ENCODE measurements at places on chromosomes 11 and 22.

DNA sequence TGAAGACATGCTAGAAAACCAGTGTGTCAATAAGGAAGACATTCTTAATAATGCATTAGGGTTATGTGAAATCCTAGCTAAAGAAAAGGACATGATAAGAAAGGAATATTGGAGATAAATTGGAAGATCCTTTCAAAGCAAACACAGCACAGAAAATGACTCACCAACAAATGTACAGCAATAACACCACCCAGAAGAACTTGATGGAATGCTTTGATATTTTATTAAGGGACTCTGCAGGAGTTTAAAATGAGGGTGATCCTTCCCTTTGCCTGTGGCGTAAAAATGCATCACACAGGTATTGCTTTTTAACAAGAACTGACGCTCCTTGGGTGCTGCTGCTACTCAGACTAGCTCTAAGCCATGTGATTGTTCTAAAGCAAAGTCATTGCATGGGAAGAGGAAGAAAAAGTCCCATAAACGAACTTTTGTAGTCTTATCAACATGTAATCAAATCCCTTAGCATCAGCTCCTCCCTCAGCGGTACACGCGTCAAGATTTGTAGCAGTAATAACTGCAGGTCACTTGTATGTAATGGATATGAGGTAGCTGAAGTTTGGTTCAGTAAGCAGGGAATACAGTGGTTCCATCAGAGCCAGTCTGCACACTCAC is 48.4 kb upstream of the EED start:
- DNase-seq, result no peak

GRCh38 chr11:44852952-44853351 is 97.7 kb downstream of the TP53I11 start:
- no peak for DNase-seq

DNA sequence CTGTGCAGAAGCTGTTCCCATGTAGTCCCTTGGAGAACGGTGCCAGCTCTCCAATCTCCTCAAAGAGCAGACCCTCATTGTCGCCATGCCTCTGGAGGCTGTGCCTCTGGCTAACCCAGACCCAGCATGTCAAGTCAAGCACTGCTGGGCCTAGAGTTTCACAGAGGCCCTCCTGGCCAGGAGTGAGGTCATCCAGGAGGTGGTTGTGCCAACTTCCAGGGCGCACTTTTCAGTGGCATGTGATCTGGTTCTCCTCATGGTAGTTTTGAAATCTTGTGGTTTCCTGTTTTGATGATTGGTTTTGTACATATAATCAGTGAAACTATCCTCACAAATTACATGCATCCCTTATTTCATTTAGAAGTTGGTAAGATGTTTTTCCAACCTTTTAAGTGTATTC is 78.9 kb downstream of the PPFIBP2 start:
- no peak for DNase-seq

GRCh38 chr11:106482917-106483785 is 405.7 kb downstream of the AASDHPPT start:
- DNase-seq, result no peak

- DNase-seq, result no peak
Measured at GRCh38 chr11:20022363-20023081, 137.8 kb downstream of the DBX1 start.

DNA sequence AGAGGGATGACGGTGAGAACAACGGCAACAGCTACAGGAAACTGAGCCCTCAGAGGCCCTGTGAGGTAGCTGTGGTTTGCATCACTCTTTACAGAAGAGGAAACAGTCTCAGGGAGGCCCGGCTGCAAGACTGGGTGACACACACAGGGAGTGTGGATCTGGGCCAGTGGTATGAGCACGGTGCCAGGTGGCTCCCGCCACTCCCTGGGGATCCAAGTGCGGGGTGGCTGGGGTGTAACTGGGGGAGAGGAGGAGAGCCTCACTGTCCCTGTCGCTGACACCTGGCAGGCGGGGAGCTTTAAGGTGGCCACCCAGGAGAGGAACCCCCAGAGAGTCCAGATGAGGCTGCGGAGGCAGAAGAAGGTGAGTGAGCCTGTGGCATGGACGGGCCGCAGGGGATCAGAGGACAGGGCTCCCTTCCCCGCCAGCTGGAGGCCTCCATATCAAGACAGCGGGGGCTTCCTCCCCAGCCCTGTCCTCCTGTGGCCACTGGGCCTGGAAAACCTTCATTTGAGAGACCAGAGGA is 5.6 kb downstream of the RGL4 start:
- DNase-seq, result no peak

GRCh38 chr11:69893631-69894030 is 74.4 kb upstream of the FGF3 start:
- DNase-seq, result no peak

GRCh38 chr11:81224396-81224795 is 1509.3 kb downstream of the FAM181B start:
- DNase-seq, result no peak

DNA sequence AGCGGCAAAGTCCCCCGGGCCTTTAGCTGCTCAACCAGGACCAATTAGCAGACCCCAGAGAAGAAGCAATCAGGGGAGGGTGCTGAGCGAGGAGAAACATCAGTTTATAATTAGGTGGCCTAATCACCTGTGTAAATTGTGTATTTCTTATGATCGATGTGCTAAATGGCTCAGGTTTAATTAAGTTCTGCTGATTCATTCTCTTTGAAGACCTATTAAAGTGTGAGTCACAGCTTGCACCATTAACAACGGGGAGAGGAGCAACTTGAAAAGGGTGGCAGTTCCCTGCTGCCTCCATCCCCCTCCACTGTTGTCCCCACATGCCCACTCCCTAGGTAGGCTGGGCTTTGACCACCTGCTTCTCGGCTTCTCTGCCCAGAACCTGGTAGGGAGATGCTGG is 10.7 kb downstream of the ISX start:
- no peak for DNase-seq

DNA sequence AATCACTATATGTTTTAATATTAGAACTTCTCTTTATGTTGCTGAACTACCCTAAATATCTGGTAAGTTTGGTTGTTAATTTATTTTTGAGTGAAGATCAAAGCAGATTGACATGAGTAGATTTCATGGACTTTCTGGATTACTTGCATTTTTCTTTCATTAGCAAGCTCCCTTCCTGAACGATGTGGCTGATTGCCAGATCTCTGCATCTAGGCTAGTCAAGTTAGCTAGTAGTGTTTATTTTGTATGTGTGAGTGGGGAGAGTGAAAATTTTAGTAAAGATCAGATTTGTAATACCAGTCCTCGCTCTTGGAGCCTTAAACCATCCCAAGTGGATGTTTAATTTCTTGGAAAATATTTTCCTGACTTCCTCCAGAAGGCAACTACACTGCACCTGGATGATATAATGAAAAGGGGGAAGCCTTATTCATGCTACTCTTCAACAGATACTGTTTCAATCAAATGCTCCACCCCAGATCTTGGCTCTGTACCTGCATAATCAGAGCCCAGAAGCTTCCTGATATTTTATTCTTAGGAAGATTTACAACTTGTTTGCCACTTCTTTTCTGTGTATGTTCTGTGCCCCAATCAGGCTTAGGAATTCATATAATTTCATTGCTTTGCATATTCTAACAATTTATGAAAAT is 143.2 kb upstream of the GRIA4 start:
- DNase-seq, result peak; percentile 6

DNA sequence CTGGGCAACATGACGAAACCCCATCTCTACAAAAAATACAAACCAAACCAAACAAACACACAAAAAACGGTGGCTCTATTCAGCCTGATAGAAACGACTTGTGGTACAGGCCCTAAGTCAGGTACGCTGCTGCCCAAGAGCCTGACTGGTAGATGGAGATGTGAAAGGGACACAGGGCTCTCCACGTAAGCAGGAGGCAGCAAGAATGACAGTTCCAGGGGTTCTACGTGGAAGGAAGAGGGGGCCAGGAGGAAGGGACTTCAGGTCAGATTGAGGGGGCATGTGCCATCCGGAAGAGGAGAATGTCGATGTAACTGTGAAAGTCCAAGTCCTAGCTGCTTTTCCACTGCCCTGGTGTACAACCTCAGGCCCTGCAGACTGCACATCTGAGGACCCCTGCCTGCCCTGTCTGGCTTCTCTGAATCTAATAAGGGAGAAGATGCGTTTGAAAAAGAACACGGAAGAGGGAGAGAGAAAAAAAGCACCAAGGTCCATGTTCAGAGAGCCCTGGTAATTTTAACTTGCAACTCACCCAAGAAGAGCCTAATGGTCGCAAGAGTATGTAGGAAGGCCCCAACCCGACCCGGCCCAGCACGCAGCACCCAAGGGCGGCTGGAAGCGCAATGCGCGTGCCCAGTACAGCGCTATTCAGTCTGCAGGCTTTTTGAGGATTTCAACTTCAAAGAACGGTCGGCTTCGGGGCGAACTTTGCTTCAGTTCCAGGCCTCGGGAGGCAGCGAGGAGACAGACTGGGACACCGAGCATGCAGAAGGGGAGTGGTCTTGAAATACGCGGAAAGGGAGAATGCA is 909 bp upstream of the ZNRD2 start:
- peak; percentile 60 for DNase-seq
